ENCODE measurements at places on chromosomes 1 and 21.

DNA sequence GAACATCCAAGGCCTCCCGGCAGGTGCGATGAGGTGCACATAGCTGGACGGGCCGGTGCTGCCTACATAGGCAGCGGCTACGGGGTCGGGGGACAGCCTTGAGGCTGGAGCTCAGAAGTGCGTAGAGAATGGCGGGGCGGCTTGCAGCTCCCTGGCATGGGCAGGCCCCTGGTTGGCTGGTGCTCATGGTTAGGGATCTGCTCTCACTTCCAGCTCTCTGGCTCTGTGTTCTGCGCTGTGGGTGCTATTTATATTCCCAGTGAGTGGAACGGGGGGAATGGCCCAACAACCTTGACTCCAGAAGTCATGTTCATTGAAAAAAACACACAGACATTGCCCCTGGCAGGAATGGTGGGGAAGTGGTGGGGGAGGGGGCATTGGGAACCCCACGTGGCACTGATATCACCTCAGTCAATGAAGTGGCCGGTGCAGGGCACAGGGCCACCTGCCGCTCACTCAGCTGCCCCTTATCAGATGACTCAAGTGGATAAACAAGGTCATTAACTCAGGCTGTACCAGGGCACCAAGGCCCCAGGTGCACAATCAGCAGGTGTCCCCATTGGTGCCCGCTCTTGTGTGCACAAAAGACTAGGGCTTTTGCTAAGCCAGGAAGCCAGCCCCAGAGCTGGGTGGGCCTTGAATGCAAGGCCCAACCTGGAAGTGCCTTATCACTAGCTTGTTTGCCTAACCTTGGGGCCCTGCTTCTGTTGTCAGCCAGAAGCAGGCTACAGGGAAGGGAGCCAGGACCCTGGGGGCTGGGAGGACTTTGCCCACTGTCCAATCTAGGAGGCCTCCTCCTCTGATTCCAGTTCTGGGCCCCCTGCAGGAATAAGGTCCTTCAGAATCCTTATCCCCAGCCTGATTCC, at the start of gene NR0B2:
NR0B2 (minus strand) TSS at position 222 of the 866 bp plus-strand sequence; CDS start at position 187, 35 bp downstream.
- DNase-seq, result no peak

DNA sequence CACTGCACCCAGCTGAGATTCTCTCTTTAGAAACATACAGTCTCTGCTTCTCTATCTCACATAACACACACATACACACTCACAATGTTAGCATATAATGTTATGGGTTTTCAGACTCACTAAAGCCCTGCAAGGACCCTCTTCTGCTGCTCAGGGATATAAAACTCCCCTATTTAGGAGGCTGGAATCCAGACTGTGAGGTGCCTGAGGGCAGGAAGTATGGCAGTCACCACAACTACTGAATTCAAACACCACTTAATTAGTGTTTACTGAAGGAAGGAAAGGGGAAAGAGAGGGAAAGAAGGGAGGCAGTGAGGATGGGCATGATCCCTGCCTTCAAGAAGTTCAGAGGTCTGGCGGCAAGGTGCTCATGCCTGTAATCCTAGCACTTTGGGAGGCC, 7.8 kb upstream of the CDK18 start:
- no peak for DNase-seq

GRCh38 chr1:198083549-198083948, 73.2 kb upstream of the NEK7 start:
- no peak for DNase-seq

DNA sequence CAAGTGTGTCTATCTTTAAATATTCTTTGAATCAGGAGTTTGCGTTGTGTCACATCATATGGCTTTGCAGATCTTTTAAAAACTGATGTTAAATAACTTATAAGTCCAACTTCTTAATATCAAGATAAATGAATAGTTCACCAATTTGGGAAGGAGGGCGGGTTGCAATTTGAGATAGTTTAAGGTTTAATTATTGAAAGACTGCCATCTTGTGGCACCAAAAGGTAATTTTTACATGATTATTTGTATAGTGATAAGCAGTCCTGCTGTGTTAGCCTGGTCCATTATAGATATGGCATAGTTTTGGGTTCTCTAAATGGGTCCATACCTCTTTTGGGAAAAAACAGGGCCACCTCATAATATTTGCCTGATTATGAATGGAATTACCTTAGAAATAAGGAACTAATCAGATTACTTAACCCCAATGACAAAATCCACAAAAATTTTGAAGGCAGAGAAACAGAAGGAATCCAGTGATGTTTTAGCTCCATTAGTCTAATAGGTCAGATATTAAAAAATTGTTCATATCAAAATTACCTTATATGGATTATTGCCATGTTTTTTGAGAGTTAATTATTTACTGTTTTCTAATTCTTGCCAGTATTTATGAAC, 64.3 kb downstream of the PRKAA2 start:
- DNase-seq, result no peak

GRCh38 chr21:43362915-43363314, 64.0 kb downstream of the SIK1 start:
- no peak for DNase-seq

GRCh38 chr1:180969434-180969833, 53.2 kb downstream of the STX6 start:
- DNase-seq, result no peak

DNA sequence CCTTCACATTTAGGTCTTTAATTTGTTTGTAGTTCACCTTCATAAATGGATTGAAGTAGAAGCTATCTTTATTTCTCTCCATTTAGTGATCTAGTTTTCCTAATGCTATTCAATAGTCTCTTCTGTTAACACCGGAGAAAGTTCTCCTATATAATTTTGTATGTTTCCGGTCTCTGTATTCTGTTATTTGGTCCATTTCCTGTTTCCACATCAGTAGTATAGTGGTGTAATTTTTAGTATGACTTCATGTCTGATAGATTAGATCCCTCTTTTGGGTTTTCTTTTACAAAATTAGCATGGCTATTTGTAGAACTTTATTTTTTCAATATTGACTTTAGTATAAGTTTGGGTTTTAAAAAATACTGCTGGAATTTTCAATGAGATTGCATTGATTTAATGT, 41.6 kb upstream of the PKP1 start:
- DNase-seq, result no peak

GRCh38 chr1:244207042-244207934, 156.2 kb downstream of the ZBTB18 start:
- no peak for DNase-seq

GRCh38 chr1:227919906-227920305, 27.8 kb downstream of the WNT9A start:
- DNase-seq, result no peak

DNA sequence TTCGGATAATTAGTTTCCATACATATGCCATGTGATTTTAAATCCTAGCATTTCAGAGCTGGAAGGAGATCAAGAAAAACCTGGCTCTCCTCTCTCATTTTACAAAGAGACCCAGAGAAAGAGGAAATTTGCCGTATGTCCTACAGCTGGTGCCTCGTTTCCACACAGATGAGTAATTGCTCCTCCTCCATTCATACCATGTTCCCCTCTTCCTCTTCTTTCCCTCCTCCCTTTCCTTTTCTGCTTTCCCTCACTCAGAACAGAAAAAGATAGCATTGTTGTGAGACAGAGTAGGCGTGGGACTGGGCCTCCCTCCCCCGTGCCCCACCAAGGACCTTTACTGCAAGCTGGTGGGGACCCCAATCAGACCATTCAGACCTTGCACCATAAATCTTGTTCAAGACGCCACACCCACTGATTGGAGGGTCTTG, 13.7 kb upstream of the SLC44A3 start:
- no peak for DNase-seq

DNA sequence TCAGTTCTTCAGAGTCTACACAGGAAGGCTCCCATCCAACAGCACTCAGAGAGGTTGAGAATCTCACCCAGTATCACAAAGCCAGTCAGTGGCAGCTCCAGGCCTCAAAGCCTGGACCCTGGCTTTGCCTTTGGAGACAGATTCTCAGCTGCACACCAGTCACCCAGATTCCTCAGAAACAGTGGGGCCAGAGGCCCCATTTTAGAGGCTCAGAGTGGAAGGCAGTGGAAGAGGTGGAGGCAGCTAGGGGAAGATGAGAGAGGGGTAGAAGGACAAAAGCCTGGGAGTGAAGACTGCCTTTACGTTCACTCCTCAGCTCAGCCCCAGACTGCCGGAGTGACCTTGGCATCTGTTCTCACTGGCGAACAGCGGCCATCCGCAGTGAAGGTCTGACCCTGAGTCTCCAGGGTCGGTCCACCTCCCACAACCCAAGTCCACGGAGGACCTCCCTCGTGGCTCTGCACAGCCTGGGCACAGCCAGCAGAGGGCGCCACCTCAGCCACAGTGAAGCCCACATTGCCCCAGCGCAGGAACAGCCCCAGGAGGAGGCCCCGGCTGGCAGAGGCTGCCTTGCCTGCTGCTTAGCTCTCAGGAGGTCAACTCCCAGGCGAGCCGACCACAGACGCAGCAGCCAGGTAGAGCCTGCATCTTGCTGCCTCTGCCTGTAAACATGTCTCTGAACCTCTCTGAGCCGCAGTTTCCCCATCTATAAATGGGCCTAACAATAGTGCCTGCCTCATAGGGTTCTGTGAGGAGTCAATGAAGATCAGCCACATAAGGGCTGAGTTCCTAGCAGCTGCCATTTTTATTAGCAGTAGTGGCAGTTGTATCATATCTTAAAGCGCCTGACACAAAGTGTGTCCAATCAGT, 5.9 kb upstream of the FNDC5 start:
- DNase-seq, result no peak

- DNase-seq, result no peak
These were observed 4.2 kb downstream of the RD3 start for GRCh38 chr1:211487672-211488208.

DNA sequence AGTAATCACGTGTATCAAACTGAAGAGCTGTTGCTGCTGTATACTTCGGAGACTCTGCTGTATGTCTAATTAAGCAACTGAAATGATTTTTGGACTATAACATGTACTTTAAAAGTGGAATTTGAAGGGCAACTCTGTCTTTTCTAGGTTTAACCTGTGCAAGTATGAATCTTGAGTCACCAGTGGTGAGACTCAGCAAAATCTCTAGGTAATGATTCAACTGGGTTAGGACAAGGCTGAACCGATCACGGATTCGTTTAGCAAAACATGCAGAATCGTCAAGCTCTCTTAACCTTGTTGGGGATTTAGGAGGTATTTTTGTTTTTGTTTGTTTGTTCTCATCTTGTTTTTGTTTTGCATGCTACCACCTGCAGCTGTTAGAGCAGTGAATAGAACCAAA, 149.6 kb downstream of the CYYR1 start:
- DNase-seq, result no peak

GRCh38 chr21:26732432-26733221, 112.6 kb downstream of the ADAMTS1 start:
- DNase-seq, result no peak

- DNase-seq, result no peak
These were observed 47.7 kb downstream of the UTP25 start for GRCh38 chr1:209875515-209875914.
